ENCODE measurements at places on chromosomes 4 and X.

- DNase-seq: no peak
Observed at GRCh38 chrX:141642979-141643378, 53.5 kb downstream of the SPANXA2 start.

GRCh38 chr4:129804461-129804981 is 708.6 kb downstream of the C4orf33 start:
- DNase-seq: no peak

- DNase-seq: peak; percentile 73
Observed at GRCh38 chr4:185394568-185395237, 1.0 kb downstream of the LRP2BP start.

DNA sequence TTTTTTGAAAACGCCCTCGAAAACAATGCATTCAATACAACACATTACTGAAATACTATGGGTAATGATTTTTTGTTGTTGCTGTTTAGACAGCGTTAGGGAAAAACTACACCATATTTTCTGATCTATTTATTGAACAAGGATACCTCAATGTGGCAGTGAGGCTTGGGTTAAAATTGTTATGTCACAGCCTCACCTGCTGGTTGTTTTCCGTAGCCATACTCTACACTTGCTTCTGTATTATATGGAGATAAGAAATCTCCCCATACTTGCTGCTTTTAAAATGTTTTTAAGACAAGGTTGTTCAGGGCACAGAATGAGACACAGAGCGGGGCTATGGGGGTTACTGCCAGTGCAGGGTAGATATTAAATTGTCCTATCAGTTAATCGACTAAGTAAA is 221.6 kb upstream of the FTHL17 start:
- no peak for DNase-seq

GRCh38 chr4:138673053-138673452 is 342.5 kb upstream of the NOCT start:
- DNase-seq: no peak

- DNase-seq: no peak
Observed at GRCh38 chrX:791479-792034, 161.0 kb downstream of the SHOX start.

- peak; percentile 54 for DNase-seq
Observed at GRCh38 chrX:140815868-140816267, 106.3 kb downstream of the LINC00632 start.

- peak; percentile 6 for DNase-seq
Observed at GRCh38 chrX:131977619-131978018, 45.5 kb upstream of the STK26 start.
